ENCODE measurements at places on chromosomes 5 and 9. TPM values are rescaled to one million over a fixed set of nuclear protein-coding genes. Genes with fewer than 3 reads are reported as not detected.

- no peak overlapping the region for H3K27ac ChIP-seq
These were observed 19.4 kb downstream of the LAMC3 start for GRCh38 chr9:131028221-131028884.

- H3K4me1 ChIP-seq = no peaks in the 10 kb centered on the region
- no peak overlapping the region for H3K4me3 ChIP-seq
- H3K36me3 ChIP-seq = no peaks in the 10 kb centered on the region
- no peak overlapping the region for H3K27ac ChIP-seq
These were observed 85.4 kb upstream of the PLPP1 start for GRCh38 chr5:55620009-55620765.

Gene IFNB1
- 3.2 TPM for total RNA-seq

Gene ANKRD31
- total RNA-seq = 0.07 TPM

Gene PLAC8L1
- 2.7 TPM for total RNA-seq

Gene WNK2
- 0.89 TPM for total RNA-seq

Gene OR1Q1
- total RNA-seq = not detected

Gene PAIP2
- 64.2 TPM for total RNA-seq

Gene KCNMB1
- total RNA-seq = 0.14 TPM

All from astrocyte (in vitro differentiated cells and primary cell).